ENCODE measurements at places on chromosomes 16 and 17.

- no peak for DNase-seq
Measured at GRCh38 chr16:53832896-53833544, 129.1 kb downstream of the FTO start.

DNA sequence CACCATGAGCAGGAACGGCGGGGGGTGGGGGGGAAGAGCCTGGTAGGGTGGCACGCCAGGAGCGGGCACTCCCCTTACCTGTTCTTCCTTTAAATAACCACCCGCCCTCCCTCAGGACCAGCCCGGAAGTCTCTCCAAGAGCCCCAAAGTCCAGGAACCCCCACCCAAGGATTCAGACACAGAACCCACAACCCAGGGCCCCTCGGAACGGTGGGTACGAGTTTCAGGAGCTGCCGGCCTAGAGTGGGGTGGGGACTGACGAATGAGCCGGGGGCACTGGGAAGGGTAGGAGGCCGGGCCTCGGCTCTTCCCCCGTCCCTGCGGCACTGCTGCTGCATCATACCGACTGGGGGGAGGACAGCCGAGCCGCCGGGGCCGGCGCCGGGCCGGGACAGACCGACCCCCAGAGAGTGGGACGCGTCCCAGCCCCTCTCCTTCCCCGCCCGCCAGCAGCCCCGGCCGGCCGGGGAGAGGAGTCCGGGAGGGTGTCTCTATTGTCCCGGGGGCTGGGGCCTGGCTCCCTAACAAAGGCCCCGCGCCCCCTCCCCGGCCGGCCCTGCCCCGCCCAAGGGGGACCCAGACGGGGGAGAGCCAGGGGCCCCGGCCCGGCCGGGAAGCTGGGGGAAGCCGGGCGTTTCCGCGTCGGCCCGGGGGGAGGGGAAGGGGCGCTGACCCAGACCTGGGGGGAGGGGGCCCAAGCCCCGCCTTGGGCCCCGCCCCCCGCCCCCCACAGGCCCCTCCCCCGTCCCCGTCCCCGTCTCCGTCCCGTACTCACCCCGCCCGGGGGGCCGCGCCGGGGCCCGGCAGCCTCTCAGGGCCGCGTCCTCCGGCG is 747 bp downstream of the ATXN7L3 start:
- peak; percentile 77 for DNase-seq

DNA sequence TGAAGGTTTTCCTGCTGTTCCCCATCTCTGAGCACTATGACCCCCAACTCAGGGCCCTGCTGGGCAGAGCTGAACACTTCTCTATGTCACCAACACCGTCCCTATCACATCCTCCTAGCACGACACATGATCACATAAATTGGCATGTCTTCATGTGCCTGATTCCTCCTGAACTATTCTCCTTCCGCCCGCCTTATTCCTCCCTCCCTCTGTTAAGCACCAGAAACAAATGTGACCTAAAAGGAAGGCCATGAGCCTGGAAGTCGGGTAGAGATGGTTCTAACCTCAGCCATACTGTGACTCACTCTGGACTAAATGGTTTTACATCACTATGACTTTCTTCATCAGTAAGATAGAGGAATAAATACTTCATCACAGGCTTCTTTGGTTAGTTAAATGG is 80.8 kb upstream of the DYNLRB2 start:
- no peak for DNase-seq

DNA sequence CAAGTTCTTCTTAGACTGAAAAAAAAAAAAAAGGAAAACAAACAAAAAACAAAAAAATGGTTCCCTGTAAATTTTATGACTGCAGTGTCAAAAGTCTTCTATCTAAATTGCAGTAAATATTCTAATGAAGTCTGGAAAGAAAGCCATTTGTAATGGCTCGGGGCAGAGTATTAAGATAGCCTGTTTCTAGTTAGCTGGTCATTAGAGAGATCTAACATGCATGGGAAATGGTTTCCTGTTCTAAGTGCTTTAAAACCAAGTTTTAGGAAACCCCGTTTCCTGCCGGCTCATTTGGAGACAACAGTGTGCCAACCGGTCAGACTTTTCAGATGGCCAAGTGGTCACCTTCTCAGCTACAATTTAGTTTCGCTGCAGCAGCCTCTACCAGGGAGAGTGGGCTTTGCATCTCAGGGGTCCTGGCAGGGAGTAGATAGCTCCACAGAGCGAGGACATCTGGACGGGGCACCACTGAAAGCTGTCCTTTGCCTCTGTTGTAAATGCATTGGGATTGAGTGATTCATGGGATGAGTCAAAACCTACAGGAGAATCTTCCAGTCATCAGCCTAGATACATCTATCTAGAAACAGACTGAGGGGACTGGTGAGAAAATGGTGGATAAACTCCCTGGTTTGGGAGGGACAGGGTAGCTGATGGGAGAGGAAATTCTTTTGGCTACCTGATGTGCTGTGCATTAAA is 473.2 kb upstream of the SALL1 start:
- DNase-seq = no peak

GRCh38 chr16:14284371-14284770 is 213.3 kb downstream of the MRTFB start:
- DNase-seq = no peak

GRCh38 chr16:74201576-74201975 is 95.0 kb upstream of the PSMD7 start:
- no peak for DNase-seq

DNA sequence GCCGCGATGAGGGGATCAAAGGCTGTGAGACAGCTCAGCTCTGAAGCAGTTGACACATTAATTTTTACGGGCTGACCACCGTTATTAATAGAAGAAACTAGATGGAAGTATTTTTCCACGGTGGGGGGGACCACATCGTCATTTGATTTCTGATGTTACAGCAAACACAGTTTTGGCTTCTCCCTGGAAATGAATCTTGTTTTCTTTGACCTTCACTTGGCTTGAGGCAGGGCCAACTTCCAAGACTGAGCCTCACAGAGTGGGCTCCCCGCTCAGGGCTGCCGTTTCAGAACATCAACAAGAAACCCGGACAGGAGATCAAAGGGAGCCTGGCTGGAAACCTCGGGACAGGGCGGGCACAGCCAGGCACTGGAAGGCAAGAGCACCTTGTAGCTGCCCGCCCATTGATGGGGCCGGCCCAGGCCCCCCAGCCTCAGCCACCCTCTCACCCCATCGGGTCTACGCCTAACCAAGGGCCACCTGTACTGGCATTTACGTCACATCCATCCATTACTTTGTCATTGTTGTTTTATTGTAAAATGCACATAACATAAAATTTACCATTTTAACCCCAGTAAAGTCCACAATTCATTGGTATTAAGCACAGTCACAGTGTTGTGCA is 124.6 kb downstream of the C16orf95 start:
- no peak for DNase-seq

DNA sequence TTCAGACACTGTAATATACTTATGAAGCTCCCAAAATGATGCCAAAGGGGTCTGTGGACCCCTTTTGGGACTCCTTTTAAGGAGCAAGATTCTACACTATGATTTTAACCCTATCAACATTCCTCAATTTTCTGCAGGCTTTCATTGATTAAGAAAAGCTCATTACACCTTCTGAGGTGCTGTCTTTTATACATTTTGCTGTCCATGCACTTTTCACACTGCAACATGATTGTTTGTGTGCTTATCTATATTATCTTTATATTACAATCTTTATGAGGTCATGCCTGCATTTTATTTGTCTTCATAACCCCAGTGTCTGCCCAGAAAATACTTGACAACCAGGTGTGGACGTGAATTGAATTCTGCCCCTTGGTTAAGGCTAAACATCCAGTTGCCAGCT is 482.6 kb upstream of the ZFHX3 start:
- no peak for DNase-seq

DNA sequence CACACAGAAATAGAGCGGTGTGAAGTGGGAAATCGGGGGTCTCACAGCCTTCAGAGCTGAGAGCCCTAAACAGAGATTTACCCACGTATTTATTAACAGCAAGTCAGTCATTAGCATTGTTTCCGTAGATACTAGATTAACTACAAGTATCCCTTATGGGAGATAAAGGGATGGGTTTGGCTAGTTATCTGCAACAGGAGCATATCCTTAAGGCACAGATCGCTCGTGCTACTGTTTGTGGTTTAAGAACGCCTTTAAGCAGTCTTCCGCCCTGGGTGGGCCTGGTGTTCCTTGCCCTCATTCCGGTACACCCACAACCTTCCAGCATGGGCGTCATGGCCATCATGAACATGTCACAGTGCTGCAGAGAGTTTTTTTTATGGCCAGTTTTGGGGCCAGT is 27.0 kb downstream of the TMC6 start:
- no peak for DNase-seq

DNA sequence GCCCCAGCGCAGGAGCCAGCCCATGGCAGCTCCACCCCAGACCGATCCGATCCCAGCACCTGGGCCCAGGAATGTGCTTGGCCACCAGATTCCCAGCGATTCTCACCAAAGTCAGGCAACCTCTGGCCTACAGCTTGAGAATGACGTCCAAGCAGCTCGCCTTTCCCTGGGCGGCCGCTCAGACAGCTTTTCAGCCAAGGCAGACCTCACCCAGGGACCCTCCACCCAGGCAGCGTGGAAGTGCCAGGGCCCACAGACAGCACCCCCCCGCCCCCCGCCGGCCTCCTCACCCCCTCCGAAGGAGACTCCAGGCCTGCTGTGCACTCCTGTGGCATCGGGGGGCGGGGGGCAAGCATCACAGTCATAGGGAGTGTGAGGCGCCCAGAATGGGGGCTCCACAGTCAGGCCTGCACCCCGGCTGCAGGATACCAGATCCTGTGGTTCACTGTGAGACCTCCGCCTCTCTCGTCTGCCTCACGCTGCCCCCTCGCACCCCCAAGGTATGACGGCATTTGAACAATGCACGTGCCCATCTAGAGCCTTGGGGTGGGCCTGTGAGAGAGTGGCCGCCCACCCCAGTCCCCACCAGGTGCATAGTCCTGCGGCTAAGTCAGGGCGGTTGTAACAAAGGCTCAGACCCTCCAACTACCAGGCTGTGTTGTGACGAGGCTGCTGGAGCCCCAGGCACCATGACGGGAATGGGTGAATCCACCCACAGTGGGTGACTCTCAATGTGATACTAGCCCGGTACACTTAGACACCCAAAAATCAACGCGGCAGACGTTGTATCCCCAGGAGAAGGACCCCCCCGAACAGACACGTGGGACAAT is 6.0 kb downstream of the CEP295NL start:
- no peak for DNase-seq

DNA sequence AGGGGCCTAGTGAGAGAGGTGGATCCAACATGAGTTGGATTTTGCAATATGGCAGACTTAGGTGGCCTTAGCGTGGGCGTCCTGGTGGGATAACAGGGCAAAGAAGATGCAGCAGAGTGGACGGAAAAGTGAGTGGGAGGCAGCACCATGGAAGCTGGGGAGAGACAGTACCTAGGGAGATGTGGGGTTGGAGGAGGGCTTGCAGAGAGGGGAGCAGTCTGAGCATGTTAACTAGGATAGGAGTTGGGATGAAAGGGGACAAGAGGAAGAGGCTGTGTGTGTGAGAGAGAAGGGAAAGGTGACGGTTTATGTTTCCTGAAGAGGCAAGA is 120.1 kb downstream of the NTN1 start:
- no peak for DNase-seq

DNA sequence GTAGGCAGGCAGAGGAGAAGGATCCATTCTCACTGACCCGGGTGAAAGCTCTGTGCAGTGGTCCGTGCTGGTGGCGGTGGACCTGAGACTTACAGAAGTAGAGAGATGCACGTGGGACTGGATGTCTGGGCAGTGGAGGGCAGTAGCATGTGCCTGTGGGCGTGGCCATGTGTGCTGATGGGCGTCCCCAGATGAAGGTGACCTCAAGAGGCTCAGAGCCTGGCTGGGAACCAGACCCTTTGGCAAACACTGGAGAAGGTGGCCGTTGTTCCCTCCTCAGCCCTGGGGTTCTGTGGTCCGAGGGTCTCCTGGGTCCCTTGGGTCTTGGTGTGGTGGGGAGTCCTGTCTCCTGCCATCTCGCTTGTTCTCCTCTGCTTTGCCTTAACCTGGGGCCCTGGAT is 15.6 kb downstream of the WSCD1 start:
- no peak for DNase-seq

- no peak for DNase-seq
Measured at GRCh38 chr17:50192618-50193291, 8.7 kb downstream of the COL1A1 start.

DNA sequence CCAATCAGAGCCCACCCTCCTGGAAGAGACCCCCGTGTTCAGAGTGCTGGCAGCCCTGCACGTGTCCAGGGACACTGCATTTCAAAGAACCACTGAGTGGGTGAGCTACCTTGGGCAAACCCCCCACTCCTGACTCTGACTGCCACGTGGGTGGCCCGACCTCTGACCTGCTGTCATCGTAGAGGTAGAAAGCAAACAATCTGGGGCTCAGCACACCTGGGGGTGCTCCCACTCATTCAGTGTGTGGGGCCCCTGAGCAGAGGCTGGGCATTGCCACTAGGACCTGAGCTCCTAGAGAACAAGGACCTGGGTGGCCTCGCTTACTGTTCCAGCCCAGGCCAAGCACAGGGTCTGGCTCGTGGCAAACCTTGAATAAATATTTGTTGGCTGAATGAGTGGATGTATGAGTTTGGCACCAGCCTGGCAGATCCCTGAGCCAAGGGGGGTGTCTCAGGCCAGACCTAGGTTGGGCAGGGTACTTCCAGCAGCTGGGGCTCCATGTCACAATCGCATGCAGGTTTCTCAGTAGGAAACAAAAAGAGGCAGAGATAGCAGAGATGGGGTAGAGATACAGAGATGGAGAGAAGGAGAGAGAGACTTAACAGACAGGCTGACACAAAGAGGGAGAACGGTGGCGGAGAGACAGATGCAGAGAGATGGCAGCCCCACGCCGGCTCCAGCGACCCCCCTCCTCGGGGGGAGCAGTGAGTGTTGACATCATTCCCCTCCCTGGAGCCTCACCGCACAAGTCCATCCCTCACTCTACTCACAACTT is 5.4 kb upstream of the DRC7 start:
- DNase-seq = no peak

DNA sequence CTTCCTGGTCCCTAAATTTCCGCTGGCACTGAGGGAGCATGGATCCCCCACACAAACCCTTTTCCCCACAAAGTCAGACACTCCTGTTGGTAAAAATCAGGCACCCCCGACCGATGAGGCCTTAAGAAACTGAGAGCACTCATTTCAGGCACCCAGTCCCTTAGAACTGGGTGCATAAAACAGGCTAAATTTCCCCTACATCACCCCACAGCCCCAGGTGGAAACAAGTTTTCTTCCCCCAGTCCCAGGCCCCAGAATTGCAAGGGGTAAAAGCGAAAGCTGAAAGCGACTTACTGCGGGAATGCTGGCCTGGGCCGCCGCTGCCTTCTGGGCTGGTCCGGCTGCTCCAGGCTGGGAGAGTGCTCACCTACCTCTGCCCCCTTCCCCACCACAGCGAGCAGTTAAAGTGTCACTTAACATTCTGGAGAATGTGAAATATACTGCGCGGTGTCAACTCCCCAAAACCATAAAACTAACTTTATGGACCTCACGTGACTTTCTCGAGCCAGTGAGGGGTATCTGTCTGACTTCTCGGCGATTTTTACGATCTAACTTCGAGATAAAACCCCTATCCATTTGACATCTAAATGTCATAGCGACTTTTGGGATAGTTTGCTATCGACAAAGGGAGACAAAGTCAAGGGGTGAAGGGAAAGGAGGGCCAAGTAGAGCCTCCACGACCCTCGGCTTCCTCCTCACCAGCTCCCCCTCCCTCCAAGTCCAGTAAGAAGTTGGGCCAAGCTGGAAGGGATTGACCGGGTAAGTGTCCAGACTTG is at the start of gene HOXB3:
Gene HOXB3, minus strand, starts transcription at position 411 of the 776 bp plus-strand sequence. CDS start 37,767 bp downstream, outside the sequence.
- DNase-seq = no peak

All from endothelial cell (in vitro differentiated cells).